ENCODE measurements at places on chromosomes 4 and X.

- DNase-seq = no peak
These were observed 10.2 kb upstream of the STK32B start for GRCh38 chr4:5040856-5041620.

GRCh38 chr4:175678451-175678850, 133.6 kb downstream of the GPM6A start:
- DNase-seq = no peak

DNA sequence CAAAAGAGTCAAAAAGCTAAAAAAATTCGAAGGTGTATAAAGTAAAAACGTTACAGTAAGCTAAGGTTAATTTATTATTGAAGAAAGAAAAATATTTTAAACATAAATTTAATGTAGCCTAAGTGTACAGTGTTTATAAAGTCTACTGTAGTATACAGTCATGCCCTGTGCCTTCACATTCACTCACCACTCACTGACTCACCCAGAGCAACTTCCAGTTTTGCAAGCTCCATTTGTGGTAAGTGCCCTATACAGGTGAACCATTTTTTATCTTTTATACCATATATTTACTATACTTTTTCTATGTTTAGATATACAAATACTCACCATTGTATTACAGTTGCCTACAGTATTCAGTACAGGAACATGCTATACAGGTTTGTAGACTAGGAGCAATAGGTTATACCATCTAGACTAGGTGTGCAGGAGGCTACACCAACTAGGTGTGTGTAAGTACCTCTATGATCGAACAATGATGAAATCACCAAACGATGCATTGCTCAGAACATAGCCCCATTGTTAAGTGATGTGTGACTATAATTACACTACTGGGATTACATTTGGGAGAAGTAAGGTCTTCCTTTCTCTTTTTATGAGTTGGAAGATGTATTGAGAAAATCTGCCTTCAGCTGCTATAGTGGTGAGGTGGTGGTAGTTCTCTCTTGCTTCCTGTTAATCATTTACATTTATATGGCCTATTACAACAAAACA, 27.2 kb downstream of the TMSB4X start:
- DNase-seq = no peak

DNA sequence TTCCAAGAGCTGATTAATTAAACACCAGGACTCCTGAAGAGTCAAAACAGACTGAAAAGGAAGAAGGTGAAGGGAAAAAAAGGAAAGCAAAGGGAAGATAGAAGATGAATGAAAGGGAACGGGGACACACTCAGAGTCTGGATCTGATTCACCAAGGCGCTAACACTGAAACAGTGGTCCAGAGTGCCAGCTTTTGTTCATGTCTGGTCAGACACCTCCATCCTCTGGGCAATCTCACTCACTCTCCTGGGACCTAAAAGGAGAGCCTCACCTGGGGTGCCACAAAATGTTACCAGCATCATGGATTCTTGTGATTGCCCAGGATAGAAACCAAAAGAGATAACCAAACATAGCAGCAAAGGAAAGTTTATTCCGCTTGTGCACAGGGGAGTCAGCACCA, 120.3 kb upstream of the AFF2 start:
- DNase-seq = no peak

- no peak for DNase-seq
These were observed 315.9 kb downstream of the MAPK10 start for GRCh38 chr4:86043755-86044592.

- DNase-seq = no peak
These were observed at the start of gene NDST3 for GRCh38 chr4:118034053-118034785. Gene NDST3, plus strand, starts transcription at chr4:118034486. Its CDS starts 19,425 bp downstream, at chr4:118053911.

DNA sequence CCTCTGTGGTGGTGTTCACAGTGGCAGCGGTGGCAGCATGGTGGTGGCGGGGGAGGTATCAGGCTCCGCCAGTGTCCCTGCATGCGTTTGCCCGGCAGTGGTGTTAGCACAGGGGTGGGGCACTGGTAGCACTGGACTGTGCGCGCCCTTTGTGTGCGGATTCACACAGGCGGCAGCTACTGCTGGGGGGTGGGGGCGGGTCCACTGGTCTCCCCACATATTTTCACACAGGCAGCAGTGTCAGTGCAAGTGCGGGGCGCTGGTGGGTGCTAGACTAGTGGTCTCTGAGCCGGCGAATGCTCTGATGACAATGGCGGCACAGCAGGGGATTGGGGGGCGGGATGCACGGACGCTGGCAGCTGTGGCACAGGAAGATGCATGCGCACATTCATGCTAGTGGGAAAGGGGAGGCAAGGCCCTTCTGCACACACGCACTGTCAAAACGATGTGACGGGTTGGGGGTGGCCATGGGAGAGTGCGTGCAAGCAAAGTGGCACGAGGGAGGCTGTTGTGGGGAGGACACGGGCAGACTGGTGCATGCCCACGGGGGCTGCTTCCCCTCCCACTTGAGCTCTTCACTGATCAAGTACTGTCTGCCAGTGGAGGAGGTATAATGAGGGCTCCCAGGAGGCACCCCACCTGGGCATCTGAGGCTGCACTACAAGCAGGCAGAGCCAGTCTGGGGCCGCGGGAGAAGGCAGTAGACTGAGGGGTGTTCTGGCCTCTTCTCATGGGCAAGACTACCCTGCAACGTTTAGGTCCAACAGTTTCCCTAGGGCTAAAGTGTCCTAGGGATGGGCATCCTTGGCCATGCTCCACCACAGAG, 53.0 kb downstream of the POF1B start:
- no peak for DNase-seq

DNA sequence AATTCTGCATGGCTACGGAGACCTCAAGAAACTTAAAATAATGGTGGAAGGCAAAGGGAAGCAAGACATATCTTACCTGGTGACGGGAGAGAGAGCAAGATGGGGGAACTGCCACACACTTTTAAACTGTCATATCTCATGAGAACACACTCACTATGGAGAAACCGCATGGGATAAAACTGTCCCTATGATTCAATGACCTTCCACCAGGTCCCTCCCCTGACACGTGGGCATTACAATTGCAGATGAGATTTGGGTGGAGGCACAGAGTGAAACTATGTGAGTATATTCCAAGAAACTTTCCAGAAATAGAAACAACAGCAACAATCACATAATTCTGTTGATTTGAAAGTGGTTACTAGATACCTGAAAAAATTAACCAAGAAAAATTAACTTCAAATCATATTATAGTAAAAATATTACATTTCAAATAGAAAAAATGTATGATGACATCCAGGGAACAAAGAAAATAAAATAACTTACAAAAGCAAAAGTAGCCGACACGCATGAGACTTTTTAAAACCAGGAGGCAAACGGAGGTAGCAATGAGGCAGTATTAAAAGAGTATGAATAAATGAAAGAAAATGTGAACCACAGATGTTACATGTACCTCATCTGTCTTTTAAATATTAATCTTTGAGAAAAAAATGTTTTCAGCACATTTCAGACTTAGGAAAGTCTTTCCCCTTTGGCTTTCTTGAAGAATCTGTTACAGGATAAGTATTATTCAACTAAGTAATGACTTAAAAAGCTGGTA, 879.5 kb downstream of the TECRL start:
- DNase-seq = no peak

DNA sequence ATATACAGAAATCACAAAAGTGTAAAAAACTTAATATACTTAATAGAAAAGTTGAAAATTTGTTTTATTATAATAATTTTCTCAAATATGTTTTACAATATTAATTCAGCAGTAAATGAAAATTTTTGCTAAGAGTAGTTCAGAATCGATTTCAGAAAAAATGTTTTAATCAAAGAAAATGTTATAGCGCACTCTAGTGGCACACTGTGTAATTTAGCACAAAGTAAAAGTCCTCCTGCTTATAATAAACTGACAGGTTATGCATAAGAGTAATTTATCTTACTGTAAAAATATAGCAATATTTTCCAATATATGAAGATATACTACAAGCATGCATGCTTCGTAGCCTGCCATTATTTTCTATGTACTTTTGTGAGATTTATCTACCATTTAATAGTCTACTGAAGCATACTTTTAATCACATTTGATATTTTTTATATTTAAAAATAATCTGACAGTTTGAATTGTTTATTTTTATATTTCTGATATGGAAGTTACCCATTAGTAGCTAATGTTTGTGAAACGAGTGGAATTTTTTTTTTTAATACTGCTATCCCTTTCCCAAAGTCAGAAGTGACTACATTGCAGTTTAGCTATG, 217.9 kb upstream of the KLHL4 start:
- no peak for DNase-seq

GRCh38 chr4:88938138-88938537, 118.8 kb downstream of the FAM13A start:
- DNase-seq = no peak

- no peak for DNase-seq
These were observed 50.3 kb downstream of the STPG2 start for GRCh38 chr4:98092833-98093439.

- DNase-seq = no peak
These were observed 1057.8 kb downstream of the DMD start for GRCh38 chrX:32153585-32153984.

DNA sequence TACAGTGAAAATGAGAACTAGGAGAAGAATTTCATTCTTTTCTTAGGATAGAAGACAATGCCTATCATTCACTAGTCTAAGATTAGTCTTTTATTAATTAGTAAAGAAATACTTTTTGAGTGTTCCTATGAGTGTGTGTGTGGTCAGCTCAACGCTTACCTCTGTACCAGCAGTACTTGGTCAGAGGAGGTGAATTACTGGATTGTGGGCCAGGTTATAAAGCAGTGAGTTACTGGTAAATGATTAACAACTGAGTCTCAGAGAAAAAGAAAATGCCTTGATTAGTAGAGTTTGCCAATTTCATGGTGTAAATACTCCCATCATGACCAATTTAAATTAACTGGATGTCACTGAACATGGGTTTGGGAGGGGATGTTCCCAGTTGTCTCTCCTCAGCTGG, 444.6 kb downstream of the STIM2 start:
- no peak for DNase-seq

GRCh38 chr4:106051514-106051913, 156.2 kb downstream of the NPNT start:
- DNase-seq = no peak

- peak; percentile 4 for DNase-seq
These were observed 356.0 kb upstream of the RASGEF1B start for GRCh38 chr4:81827577-81828202.

DNA sequence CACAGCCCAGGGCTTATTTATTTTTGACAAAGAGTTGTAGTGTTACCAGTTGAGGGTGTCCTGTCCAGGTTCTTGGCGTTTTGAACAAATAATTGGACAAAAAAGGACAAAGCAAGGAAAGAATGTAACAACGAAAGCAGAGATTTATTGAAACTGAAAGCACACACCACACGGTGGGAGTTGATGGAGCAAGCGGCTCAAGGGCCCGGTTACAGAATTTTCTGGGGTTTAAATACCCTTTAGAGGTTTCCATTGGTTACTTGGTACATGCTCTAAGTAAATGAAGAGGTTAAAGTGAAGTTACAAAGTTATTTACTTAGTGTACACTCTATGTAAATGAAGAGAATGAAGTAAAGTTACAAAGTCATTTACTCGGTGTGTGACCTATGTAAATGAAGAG, 27.8 kb upstream of the OPHN1 start:
- DNase-seq = no peak

DNA sequence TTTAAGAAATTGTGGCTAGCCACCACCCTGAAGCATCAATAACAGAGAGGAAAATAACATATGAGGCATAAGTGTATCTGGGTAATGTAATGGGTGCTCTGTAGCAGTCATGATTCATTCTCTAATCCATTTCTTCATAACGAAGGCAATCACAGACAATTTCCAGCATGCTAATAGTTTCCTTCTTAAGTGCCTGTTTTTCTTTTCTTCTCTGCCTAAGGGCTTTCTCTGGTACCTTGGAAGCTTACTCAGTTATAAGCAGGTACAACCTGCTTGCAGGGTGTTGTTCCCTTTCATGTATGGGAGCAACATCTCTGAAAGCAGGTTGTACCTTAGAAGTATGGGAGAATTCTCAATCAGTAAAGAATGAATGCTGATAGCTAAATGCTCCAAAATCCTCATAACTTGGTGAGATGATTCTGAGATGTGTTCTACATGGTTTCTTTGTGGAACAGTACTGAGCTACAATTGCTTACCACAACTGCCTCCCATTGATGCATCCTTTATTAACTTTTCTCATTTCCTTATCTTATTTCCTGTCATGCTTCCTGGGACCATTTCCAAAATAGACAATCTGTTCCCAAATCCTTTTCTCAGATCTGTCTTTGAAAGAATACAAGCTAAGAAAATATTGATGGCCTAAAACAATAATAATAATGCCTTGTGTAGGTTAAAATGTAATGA, 247.6 kb downstream of the PAPSS1 start:
- DNase-seq = no peak

GRCh38 chrX:13791145-13791544, 25.7 kb downstream of the GPM6B start:
- DNase-seq = no peak

GRCh38 chr4:37821953-37822605, 4.4 kb upstream of the PGM2 start:
- DNase-seq = no peak

GRCh38 chr4:150323406-150324325, 245.4 kb downstream of the DCLK2 start:
- DNase-seq = no peak

- DNase-seq = no peak
These were observed 878.5 kb downstream of the PCDH7 start for GRCh38 chr4:31598639-31599038.

GRCh38 chrX:36019125-36019524, 99.6 kb downstream of the CFAP47 start:
- no peak for DNase-seq

DNA sequence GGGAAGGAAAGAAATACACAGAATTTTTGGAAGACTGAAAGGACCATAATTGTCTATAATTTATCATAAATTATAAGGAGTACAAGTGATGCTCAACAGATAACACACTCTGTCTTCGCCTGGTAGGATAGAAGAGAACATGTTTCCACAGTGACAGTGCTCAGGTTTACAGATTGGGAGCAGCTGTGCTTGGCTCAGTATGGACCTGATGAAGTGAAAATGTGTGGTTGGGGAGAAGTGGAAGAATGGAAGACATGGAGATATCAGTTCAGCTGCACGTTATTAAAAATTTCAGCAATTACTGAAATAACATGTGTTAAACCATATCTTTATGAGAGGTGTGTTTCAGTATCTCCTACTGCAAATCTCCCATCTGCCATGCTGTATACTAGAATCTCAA, 90.6 kb downstream of the TLL1 start:
- no peak for DNase-seq

GRCh38 chr4:113504422-113504821, 257.1 kb downstream of the CAMK2D start:
- no peak for DNase-seq

- DNase-seq = no peak
These were observed 4.5 kb downstream of the BCAP31 start for GRCh38 chrX:153719701-153720100.

GRCh38 chrX:40172401-40173142, 74.8 kb upstream of the BCOR start:
- DNase-seq = no peak

DNA sequence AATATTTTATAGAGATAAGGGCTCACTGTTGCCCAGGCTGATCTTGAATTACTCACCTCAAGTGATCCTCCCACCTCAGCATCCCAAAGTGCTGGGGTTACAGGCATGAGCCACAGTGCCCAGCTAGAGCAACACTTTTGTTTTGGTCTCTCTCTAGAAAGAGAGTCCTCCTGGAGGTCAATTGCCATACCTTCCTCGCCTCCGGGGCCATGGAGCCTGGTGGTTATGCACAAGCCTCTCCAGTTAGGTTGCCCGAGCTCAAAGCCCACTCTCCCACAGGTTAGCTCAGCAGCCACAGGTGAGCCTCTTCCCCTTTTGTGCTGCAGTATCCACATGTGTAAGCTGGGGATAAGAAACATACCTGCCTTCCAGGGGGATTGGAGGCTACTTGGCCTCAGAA, 24.2 kb upstream of the MAN2B2 start:
- DNase-seq = no peak
